Activated CD4-positive, alpha-beta T cell treated with anti-CD3 and anti-CD28 coated beads, Interleukin-2, amount 10 ng/mL, durations not matched to agents 7 days and 5 days (primary cell): ENCODE measurements at places on chromosomes 7 and 10.

GRCh38 chr7:69681181-69681580 lies 82.9 kb downstream of the AUTS2 start:
- no peak for DNase-seq

GRCh38 chr7:70505468-70505867 lies 626.5 kb upstream of the GALNT17 start:
- no peak for DNase-seq

GRCh38 chr7:128919241-128919640 lies 8.7 kb upstream of the KCP start:
- no peak for DNase-seq

DNA sequence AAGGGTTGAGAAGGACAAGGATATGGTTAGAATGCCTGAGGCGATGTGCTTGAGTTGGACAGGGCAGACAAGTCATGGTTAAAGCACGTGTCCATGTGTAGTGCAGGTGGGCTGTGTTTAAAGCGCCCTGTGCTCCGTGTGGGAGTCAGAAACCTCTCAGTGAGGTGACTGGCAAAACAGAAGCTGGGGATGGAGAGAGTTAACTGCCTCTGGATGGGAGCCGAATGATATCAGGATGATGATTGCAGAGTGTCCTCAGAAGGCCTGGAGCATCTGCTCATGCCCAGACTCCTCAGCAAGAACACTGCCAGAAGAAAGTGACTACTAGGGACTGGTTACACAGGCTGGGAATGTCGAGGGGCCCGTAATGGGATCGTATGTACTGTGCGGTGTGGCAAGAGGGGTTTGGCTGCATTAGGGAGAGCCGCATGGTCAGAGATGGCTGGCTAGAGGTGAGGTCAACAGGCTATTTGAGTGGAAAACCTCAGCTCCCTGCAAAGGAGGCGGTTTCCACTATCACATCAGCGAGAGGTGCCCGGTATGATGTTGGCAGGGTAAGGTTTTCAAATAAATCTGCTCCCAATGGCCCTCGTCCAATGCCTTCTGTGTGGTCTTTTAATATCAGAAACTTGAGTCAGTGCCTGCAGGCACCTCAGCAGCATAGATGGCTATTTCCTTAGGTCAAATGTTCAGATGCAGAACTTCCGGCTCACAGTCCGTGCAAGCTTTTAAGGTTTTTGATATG lies 26.1 kb upstream of the MRC1 start:
- no peak for DNase-seq

- DNase-seq = no peak
These were observed 23.9 kb downstream of the TNS3 start for GRCh38 chr7:47557694-47558670.

DNA sequence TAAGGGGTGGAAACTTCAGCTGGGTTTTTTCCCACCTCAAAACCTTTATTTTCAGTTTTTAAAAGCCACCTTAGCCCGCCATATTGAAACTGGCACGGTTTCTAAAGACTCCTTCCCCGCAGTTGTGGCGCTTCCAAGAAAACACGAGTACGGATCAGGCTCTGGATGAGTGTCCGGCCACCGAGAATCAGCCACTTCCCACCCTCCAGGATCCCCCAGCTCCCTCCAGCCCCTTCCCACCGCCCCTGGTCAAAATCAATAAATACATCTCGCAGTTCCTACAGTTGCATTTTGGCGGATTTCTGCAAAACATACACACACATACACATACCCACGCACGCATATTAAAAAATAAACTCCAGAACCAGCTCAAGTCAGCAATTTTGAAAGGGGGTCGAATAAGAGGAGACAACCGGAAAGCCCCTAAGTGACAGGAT lies 1.1 kb downstream of the SFMBT2 start:
- DNase-seq = peak; percentile 38

DNA sequence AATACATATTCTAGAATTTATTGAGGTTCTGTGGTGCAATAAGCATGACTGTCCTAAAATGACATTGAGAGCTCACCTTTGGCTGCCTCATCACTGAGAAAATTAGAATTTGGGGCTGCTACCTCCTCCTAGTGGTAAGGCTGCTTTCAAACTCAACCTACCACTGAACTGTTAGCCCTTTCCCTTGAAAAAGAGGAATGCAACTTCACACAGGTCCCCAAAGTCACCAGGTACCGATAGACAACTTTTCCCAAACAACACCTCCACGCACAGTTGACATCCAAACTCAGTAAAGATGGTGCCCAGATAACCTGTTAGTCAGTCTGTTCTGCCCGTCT lies 75.9 kb upstream of the SCIN start:
- DNase-seq = no peak

DNA sequence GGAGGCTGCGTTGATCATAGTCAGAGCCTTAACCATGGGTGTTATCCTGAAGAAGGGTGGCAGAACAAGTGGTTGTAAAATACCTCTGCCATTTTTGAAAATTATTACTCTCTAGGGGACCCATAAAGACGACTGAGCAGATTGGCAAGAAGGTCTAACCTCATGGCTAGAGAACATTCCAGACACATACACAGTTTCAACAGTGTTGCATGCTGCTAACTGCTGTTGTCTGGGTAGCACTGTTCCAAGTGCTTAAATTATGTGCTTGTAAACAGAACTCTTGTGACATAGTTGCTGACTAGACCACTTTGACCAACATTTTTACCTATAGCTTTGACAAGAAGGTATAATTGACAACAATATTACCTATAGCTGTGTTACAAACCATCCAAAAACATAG lies 46.1 kb upstream of the FOXP2 start:
- DNase-seq = no peak

GRCh38 chr10:132836832-132837540 lies 51.0 kb upstream of the NKX6-2 start:
- DNase-seq = peak; percentile 17

- no peak for DNase-seq
These were observed 68.1 kb upstream of the NANOS1 start for GRCh38 chr10:118961436-118961835.

DNA sequence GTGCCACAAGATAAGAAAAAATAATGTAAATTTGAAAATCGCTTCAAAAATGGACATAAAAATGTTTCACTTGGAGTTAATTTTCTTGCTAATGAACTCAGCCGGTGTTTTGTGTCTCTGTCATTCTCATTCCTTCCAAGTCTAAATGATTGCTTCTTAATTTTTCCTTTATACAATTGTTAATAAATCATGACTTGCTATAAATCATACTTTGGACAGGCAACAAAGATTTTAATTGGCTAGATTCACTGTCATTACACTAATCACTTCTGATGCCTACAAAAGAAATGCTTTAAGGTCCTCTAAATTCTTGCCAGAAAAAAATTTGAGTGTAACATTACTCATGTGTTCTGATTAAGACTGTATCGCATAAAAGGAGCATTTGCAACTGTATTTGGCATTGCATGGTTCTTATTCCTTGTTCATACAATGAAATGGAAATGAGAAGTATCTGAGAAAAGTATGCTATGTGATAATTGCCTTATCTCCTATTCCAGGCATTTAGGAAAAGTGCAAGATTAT lies 239.5 kb upstream of the DKK1 start:
- no peak for DNase-seq

DNA sequence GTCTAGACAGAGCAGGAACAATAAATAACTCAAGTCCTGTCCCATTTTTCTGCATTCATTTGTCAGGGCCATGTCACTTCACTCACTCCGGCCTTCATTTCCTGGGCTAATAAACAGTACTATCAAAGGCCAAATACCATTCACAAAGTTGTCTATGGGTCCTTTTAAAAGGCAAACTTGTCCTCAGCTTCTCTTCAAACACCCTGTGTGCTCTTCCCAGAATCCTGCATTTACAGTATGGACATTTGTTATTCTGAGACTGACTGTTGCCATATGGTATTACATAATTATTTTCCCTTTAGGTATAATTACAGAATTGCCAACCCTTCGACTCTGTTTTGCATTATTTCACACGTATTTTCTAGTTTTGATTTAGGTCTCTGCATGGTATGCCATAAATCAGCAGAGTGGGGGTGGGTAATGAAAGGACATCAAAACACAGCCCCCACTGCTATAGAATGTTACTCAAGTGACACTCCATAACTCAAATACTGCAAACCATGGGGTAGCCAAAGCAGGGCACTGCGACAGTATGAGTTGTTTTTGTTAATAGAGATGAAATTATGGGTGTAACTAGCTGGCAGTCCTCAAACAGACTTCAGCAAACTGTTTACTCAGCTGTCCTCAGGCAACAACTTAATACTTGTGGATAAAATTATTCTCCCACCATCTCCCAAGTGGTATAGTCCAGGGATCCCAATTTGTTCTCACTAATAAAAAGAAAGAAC lies 183.7 kb downstream of the TRIL start:
- no peak for DNase-seq

- DNase-seq = peak; percentile 30
These were observed 70.2 kb downstream of the HTR7 start for GRCh38 chr10:90787393-90788198.

GRCh38 chr7:18356191-18356645 lies 139.3 kb upstream of the HDAC9 start:
- DNase-seq = no peak

- DNase-seq = no peak
These were observed 14.2 kb downstream of the VTI1A start for GRCh38 chr10:112461029-112461887.

DNA sequence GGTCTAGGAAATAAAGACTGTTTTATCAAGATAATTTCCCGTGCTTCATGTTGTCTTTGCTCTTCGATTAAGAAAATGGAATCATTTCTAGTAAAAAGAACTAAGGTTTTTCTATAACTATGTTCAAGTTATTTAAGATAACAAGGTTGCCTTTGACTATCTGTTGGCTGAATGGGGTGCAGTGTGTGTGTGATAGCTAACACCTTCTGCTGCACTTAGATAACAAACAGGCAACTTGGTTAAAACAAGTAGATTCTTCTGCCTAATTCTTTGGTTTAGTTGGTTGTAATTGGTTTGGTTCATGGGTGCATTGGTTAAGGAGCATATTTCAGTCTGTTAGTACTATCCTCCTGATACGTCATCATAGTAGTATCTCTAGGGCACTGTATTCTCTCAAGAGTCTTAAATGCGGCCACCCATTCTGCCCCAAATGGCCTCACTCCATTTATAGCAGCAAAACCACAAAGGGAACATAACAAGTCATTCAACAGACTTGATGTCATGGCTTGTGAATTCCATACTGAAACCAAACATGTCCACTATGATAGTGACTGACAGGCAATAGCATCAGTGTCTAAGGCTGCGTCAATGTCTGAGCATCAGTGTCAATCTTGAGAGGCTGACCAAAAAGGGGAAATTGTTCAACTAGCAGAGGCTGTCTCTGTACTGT lies 55.7 kb downstream of the CCDC3 start:
- DNase-seq = no peak

DNA sequence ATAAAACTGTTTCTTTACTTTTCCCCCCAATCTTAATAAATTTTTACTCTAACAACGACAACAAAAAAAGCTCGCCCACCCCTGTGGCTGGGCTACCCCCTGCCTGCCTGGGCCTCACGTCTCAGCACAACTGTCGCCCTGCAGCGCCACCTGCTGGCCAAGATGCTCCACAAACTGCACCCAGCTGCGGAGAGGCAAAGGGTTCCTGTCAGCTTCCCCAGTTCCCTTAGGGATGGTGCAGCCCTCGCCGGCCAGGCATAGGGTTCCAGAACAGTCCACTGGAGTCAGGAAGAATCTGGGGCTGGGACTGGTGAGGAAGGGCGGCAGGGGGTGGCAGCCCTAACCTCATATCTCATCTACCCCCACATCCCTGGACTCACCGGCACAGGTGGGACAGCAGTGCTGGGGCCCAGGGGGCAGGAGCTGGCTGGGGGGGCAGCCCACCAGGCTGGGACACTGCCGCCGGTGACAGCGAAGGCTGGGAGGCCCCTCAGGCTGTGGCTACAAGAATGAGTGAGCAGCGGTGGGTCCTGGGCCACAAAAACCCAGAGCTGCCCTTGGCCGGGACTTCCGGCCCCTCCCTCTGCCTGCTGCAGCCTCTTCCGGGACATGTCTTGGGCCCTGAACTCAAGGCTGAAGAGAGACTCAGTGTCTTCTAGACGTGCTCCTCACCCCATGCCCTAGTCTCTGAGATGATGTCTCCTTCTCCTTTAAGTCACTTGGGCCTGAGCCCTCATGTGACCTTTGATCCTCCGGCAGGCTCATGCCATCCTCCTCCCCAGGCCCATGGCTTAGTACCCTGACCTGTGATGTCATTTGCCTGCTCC lies 21.2 kb downstream of the ATP6V1F start:
- DNase-seq = peak; percentile 86

GRCh38 chr7:2999078-2999500 lies 44.6 kb downstream of the CARD11 start:
- no peak for DNase-seq

- DNase-seq = peak; percentile 42
These were observed 1.8 kb downstream of the SNCG start for GRCh38 chr10:86960003-86960862.

DNA sequence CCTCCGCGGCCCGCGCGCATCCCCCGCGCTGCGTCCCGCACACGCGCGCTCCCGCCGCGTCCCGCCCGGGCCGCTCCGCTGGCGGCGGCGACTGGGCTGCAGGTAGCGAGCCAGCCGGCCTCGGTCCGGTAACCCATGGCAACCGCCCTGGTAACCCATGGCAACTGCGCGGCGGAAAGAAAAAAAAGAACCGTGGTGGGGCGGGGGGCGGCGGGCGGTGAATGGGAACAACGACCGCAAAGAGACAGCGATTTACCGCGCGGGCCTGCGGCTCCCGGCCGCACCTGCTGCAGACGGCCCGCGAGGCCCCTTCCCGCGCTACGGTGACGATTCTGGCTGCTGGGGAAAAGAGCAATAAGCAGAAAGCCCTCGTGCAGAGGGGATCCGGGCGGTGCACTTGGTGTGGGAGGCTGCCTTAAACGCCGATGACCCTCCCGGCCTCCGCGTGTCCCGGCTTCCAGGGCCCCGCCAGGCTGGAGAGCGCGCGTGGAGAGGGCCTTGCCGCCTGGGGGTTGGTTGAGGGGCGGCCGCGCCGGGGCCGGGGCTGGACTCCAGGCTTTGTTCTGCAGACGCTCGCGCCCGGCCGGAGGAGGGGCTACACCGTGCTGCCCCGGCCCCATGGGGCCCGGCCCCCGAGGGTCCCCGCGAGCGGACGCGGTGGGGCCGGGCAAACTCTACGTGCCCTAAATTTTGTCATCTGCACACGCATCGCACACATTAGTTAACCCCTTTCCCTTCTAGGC lies 84.7 kb downstream of the SNX10 start:
- DNase-seq = peak; percentile 26
